Activated CD8-positive, alpha-beta T cell treated with anti-CD3 and anti-CD28 coated beads, Interleukin-2, amount 10 ng/mL, durations not matched to agents 7 days and 5 days (primary cell): ENCODE measurements at places on chromosomes 1 and 21. TPM values are rescaled to one million over a fixed set of nuclear protein-coding genes. Genes with fewer than 3 reads are reported as not detected.

- DNase-seq = no peak
- H3K27ac ChIP-seq = no peak overlapping the region
- no peaks in the 10 kb centered on the region for H3K36me3 ChIP-seq
- no peaks in the 10 kb centered on the region for H3K27me3 ChIP-seq
- H3K4me1 ChIP-seq = no peaks in the 10 kb centered on the region
- H3K4me3 ChIP-seq = no peak overlapping the region
These were observed 64.8 kb downstream of the RPE65 start for GRCh38 chr1:68384872-68385411.

- DNase-seq = no peak
- H3K4me3 ChIP-seq = no peak overlapping the region
- H3K36me3 ChIP-seq = no peaks in the 10 kb centered on the region
These were observed 33.5 kb upstream of the CLDN14 start for GRCh38 chr21:36513430-36513829.

RIMS3 gene
- 4.7 TPM for total RNA-seq

LYPD8 gene
- total RNA-seq = not detected

F3 gene
- not detected for total RNA-seq

GRCh38 chr1:27832762-27833161, 2.2 kb downstream of the PPP1R8 start:
- no peak for DNase-seq
- H3K27ac ChIP-seq = no peak overlapping the region
- no peaks in the 10 kb centered on the region for H3K27me3 ChIP-seq
- H3K36me3 ChIP-seq = peaks cover 41% of the 10 kb centered on the region
- peaks cover 46% of the 10 kb centered on the region for H3K4me1 ChIP-seq

DNA sequence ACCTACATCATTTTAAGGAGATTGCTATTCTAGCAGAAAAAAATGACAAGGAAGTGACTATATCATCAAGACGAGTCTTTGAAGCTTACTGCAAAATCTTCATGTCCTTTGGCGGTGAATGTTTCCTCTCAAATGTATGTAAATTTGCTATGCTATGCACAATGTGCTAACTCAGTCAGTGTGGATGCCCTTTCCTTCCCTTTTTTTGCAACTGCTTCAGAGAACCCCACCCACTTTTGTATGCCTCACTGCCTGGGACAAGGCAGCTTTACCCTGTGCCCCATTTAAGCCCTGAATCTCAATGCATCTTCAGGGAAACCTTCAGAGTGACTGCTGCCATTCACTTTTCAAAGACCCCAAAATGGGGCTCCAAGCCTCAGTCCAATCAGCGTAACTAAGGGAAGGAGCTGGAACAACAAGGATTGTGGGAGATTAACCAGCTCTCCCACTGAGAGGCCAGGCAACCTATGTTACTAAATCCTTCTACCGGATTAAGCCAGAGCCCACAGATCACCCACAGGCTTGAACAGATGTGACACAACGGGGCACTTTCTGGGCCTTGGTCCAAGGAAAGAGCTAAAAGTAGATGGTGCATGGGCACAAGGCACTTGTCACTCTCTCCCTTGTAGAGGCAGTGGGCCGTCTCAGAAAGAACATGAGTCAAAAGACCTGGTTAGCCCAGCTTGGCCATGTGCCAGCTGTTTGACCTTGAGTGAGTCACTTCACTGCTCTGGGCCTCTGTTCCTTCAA, 154.4 kb downstream of the PLPP3 start:
- H3K36me3 ChIP-seq = no peaks in the 10 kb centered on the region
- no peaks in the 10 kb centered on the region for H3K4me1 ChIP-seq
- no peak for DNase-seq
- H3K27ac ChIP-seq = no peak overlapping the region
- H3K4me3 ChIP-seq = no peak overlapping the region

ST6GALNAC3 gene
- not detected for total RNA-seq

DNA sequence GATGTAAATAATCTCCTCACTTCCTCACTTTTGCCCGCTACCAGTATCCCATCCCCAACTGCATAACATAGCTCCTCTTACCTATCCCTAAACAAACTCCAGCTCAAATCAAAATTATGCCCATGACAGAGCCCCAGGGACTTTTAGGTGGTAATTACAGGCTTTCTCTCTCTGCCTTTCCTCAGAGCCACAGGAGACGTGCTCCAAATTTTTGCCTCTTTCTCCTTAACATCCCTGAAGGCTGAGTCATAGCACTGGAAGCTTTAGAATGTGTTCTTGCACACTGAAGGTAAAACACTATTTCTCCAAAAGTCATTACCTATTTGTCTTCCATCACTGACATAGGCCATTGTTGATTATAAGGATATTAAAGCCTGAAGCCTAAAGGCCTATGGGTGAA, 263.5 kb upstream of the PLD5 start:
- no peaks in the 10 kb centered on the region for H3K36me3 ChIP-seq
- DNase-seq = no peak
- no peaks in the 10 kb centered on the region for H3K4me1 ChIP-seq

GRCh38 chr1:212062832-212063438, 27.4 kb downstream of the DTL start:
- H3K27me3 ChIP-seq = no peaks in the 10 kb centered on the region
- no peak overlapping the region for H3K4me3 ChIP-seq
- H3K4me1 ChIP-seq = peaks cover 3% of the 10 kb centered on the region

SPTA1 gene
- total RNA-seq = not detected

GRCh38 chr1:205961405-205961804, 18.1 kb upstream of the SLC26A9 start:
- H3K27me3 ChIP-seq = peaks cover 23% of the 10 kb centered on the region
- no peak for DNase-seq
- peaks cover 6% of the 10 kb centered on the region for H3K4me1 ChIP-seq
- H3K4me3 ChIP-seq = no peak overlapping the region

DNA sequence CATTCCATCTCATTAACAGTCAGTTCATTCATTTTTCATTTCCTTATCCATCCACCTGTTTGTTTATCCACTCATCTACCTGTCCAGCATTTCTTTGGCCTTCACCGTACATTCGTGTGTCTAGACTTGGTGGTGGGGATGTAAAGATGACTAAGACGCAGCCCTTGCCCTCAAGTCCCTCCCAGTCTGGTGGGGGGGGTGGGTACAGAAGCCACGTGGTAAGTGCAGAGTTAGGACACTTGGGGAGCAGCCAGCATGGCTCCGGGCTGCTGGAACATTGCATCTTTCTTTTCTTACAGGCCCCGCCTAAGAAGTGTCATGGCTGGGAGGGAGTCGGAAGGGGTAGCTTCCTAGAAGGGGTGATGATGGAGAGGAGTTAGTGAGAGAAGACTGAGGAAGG, 17.2 kb downstream of the KIF26B start:
- no peak for DNase-seq
- H3K27me3 ChIP-seq = peaks cover 15% of the 10 kb centered on the region
- H3K36me3 ChIP-seq = no peaks in the 10 kb centered on the region
- H3K27ac ChIP-seq = no peak overlapping the region
- H3K4me3 ChIP-seq = no peak overlapping the region

- H3K36me3 ChIP-seq = peaks cover 29% of the 10 kb centered on the region
- no peak overlapping the region for H3K4me3 ChIP-seq
- peaks cover 42% of the 10 kb centered on the region for H3K4me1 ChIP-seq
- H3K27ac ChIP-seq = no peak overlapping the region
These were observed 17.9 kb downstream of the CAPZA1 start for GRCh38 chr1:112637254-112638109.

TUT4 gene
- total RNA-seq = 65.9 TPM

- H3K4me1 ChIP-seq = peaks cover 19% of the 10 kb centered on the region
- H3K27ac ChIP-seq = no peak overlapping the region
- DNase-seq = no peak
- H3K27me3 ChIP-seq = no peaks in the 10 kb centered on the region
These were observed 19.7 kb upstream of the S1PR1 start for GRCh38 chr1:101217148-101217547.
